Epithelial cell of proximal tubule (primary cell): ENCODE measurements at places on chromosomes 5 and 9.

DNA sequence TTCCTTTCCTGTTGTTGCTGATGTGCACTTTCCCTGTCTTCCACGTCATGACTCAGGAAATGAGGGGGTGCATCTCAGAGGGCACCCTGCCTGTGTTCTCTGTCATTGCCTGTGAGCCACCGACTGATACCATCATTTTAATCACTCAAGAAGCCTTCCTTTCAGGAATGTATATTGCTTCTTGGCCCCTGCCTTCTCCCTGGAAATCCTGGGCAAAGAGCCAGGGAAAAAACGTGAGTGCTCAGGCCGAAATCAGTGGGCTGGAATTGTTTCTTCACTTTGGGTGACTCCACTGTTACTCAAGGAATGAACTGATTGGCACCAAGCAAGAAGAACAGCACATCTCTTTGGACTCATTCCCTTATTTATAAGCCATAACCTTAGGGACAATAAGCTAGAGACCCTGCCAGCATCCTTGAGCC is 126.1 kb downstream of the SNX18 start:
- peak; percentile 59 for DNase-seq

GRCh38 chr9:36559036-36559695 is 13.5 kb upstream of the MELK start:
- DNase-seq: no peak

DNA sequence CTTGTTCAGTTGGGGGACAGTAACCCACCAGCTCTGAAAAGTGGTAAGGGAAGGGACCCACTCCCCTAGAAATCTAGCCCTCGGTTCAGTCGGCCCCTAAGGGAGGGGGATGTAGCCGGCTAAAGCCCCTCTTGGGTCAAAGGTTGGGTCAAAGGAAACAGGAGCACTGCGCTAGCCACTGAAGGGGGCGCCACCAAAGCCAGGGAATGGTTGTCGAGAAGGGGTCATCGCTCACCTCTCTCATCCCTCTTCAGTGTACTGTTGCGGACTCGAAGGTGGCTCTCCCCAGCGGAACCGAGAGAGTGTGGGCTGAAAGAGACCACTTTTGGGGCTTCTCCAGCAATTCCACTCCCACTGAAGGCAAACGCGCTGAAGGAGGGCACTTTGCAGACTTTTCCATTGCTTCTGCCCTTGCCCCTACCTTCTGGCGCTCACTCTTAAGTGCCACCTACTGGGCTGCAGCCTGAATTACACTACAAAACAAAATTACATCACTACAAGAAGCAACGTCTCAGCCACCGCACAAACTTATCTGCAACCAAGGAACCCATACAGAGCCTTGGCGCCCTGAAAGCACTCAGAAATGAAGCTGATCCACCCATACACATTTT is 396.9 kb downstream of the PDE4D start:
- no peak for DNase-seq

- no peak for DNase-seq
These were observed 168.5 kb upstream of the PIK3R1 start for GRCh38 chr5:68047035-68047434.

GRCh38 chr9:91844190-91844589 is 105.8 kb downstream of the ROR2 start:
- DNase-seq: no peak

DNA sequence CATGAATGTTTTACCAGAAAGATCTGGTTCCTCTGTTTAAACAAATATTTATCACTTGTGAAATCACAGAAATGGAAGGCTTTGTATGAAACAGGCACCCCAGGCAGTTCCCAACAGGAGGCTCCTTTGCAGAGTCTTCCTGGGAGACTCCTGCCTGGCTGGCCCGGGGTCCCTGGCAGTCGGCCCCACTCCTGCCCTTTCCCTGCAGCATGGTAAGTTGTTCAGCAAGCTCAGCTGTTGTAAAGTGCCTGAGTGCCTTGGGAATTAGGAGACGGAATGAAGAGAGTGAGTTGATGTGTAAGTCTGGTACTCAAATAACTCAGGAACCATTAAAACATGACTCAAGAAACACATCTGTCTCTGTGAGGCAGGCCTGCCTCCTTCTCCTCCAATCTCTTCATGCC is 17.5 kb upstream of the LHFPL2 start:
- no peak for DNase-seq

GRCh38 chr5:8306288-8306896 is 437.4 kb downstream of the MTRR start:
- DNase-seq: no peak

GRCh38 chr5:119930490-119930889 is 301.1 kb downstream of the FAM170A start:
- no peak for DNase-seq

GRCh38 chr5:66779528-66779927 is 183.3 kb downstream of the MAST4 start:
- DNase-seq: no peak

DNA sequence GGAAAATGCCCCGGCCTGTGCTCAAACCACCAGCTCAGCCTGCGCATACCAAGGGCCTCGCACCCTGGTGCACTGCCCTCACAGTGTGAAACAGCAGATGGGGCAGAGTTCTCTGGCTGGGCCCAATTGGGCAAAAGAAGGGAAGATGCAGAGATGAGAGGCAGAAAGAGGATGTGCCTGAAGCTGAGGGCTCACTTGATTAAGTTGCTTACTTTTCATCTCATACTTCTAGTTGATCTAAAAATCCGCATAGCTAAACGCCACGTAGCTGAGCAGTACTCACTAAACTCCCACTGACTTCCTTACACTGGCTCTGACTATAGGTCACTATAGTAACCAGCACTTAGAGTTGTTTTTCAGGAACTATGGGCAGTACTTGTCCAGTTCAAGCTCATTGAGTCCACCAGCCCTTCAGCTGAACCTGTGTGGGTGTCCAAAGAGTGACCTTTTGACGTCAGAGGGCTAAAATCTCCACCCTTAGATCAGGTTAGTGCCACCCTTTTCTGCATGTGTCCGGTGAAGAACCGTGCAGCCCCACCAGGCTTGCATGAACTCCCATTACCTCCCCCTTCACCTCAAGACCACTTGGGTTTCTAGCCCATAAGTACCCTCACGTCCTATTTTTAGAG is 215.2 kb downstream of the AUH start:
- no peak for DNase-seq

GRCh38 chr5:144024545-144024944 is 145.9 kb downstream of the YIPF5 start:
- no peak for DNase-seq

DNA sequence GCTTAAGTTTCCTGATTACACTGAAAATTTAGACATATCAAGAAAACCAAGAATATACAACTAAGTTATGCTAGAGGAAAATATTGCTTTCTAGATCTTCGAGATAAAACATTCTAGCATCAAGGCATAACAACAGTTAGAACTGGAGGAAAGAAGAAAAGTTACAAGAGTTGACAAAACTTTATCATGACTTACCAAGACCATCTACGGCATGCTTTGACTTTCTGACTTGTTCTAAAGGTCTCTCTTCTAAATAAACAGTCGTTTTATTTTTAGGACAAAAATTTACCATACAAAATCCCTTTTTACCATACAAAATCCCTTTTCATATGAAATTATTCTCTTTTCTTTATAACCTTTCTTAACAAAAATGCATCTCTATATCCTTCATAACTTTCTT is 1110.1 kb upstream of the CDH10 start:
- DNase-seq: no peak

DNA sequence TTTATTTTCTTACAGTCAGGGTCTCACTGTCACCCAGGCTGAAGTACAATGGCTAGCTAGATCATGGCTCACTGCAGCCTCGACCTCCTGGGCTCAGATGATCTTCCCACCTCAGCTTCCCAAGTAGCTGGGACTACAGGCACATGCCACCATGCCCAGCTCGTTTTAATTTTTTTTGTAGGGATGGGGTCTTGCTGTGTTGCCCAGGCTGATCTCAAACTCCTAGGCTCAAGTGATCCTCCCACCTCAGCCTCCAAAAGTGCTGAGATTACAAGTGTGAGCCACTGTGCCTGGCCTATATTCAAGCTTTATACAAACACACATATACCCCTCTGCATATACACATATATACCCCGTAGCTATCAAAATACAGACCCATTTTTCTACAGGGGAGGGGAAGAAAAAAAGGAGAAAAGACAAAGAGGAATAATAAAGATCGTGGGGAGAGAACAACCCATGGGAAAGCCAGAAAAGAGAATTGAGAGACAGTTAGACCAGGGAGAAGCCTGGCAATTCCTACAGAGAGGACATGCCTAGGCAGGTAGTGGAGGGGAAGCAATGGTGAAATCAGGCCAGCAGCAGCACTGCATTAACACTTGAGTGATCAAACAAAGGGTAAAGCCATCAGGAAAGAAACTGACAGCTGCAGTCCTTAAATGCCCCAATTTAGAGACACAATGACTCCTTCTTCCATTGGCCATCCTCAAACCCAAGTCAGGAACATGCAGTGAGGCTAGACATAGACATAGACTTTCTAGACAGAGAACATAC is 102.7 kb downstream of the EFNA5 start:
- DNase-seq: no peak

DNA sequence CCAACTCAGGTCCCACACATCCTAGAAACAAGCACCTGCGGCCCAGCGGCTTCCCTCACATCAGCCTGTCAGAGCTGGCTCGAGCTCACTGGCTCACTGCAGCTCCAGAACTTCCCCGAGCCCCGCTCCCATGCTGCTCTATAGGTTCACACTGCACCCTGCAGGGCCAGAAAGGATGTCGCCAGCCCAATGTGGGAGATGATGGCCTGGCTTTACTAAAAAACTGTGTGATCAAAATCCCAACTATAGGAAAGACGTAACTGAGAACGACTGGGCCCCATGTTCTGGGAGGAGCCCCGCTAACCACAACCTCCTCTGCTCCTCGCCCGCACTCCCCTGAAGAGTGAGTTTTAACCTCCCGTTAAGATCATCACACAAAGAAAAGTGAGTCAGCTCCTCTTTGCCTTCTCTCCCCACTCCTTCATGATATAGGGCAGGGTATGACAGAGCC is 4.6 kb downstream of the SURF4 start:
- no peak for DNase-seq

GRCh38 chr9:6356904-6357303 is 28.7 kb downstream of the TPD52L3 start:
- DNase-seq: no peak

DNA sequence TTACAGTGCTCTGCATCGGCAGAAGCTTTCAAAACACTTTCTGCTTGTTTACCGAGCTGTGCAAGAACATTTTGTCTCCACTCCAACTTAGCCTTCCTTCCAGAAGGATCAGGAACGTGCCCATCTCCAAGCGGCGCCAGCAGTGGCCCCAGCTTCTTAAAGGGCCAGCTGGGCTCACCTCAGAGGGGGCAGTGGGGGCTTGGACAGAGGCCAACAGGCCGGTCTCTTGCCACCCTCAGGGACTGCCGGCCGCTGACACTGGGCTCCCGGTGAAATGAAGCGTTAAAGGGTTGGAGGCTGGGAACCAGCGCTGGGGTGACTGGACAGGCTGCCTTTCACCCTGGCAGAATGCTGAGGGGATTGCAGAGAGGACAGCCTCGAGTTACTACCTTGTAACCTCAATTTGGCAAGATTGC is 67.0 kb upstream of the RNU6ATAC start:
- no peak for DNase-seq

- peak; percentile 12 for DNase-seq
These were observed 29.8 kb upstream of the GGTA1 start for GRCh38 chr9:121529237-121529987.

GRCh38 chr5:62778316-62779009 is 199.8 kb downstream of the LRRC70 start:
- no peak for DNase-seq

DNA sequence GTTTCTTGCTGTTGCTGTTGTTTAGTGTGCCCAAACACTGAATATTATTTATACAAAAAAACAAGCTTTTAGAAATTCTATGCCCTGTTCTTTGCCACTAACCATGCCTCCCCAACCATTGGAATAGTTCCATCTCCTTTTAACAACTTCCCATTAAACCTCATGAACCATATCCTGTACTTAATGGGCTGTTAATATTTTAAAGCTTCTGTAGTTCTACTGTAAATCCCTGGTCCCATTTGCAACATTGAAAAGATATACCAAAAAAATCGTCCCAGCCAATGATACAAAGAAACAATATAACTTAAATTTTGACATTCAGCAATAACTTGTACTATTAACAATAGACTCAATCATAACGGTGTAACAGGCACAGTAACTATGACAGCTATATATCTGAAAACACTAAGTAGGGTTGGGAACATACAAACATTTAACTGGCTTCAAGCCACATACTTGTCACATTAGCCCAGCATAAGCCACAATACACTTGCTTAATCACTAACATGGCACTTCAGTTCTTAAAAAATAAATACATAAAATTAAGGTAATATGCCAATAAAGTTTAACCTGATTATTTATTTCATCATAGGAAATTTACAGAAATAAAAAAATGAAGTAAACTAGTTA is 86.1 kb downstream of the ADAMTS6 start:
- DNase-seq: peak; percentile 26

DNA sequence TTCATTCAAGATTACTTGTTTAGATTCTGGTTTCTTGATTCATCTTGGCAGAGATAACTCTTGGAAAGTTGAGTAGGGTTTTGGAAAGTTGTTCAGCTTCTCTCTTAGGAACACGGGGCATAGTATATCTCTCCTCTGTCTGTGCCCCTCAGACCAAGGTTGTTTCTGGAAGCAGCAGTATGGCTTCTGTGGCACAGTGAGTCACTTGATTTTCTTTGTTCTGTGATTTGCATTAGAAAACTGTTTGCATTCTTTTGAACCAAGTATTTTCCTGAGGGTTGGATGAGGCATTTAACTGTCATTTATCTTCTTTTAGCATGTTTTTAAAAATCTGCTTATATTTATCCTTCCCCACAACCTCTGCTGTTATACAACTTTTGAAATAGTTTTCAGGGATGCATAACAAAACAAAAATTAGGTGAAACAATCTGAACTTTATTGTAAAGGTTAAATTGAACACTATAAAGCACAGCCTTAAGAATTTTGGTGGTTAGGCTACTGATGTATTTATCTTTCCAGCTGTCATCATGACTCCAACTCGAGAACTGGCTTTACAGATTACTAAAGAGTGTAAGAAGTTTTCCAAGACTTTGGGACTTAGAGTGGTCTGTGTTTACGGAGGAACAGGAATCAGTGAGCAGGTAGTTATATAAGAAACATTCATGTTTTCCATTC is 26.5 kb downstream of the DDX46 start:
- DNase-seq: no peak

DNA sequence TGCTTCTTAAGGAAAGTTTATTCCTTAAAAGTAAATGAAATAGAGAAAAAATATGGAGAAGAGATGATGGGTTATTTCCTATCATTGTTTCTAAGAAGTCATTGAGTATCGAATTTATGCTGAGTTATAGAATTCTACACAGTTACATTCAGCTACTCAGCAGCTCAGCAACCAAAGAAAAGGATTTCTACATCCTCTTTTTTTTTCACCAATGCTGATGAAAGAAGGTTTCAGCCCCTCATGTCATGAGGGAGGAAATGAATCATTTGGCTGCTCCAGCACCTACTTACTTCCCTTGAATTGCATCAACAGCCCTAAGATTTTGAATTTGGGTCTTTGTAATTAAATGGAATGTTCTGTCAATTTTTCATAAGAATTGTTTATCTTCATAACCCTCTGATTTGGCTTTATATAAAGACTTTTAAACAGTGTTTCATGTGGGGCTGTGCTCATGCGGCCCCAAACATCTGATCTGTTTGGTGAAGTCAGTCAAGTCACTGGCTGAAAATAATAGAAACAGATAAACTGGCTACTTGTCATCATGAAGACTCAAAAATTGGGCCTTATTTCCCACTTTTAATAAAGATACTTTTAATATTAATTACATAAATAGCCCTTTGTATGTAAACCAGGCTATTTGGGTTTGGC is 18.5 kb upstream of the SNX2 start:
- no peak for DNase-seq
